ENCODE measurements at places on chromosomes 13 and 19.
A peak's percentile ranks its signal among the peaks of the same experiment; 100 is the strongest.

DNA sequence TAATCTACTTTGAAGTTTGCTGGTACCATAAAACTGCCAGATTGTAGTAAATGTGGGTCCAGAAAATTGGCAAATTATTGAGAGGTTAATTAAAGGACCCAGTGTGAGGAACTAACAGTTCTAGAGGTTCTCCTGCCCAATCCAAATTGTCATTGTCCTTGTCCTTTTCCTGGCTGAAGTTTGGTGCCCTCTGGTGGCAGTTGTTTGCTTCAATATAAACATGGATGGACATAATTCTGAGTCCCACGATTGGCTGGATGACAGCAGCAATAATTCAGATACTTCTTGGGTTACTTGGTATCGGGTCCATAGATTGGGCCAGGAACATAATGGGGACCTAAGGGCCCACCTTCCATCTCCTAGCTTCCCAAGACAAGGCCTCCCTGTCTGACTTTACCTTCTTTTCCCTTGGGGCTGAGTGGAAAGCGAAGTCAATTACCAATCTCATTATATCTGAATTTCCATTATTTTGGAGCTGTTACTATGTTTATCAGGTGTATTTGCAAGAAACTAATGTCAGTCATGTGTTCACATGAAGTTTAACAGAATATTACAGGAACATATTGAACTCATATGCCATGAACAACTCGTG lies 33.8 kb upstream of the GARRE1 start:
- H3K27me3 ChIP-seq = no peaks in the 10 kb centered on the region
- peaks cover 17% of the 10 kb centered on the region for H3K4me1 ChIP-seq
- peaks cover 30% of the 10 kb centered on the region for H3K36me3 ChIP-seq
- peak; percentile 47 for DNase-seq
- no peak overlapping the region for H3K27ac ChIP-seq

GRCh38 chr13:97967226-97967625 lies 13.8 kb downstream of the IPO5 start:
- H3K27ac ChIP-seq = no peak overlapping the region
- H3K4me1 ChIP-seq = no peaks in the 10 kb centered on the region
- H3K4me3 ChIP-seq = no peak overlapping the region
- no peak for DNase-seq
- H3K27me3 ChIP-seq = no peaks in the 10 kb centered on the region
- no peaks in the 10 kb centered on the region for H3K36me3 ChIP-seq

- DNase-seq = no peak
- peaks cover 44% of the 10 kb centered on the region for H3K4me1 ChIP-seq
- H3K36me3 ChIP-seq = peaks cover 8% of the 10 kb centered on the region
- peak overlapping the region; percentile 98 for H3K27ac ChIP-seq
- no peaks in the 10 kb centered on the region for H3K27me3 ChIP-seq
Measured at GRCh38 chr13:41061914-41062837, 867 bp downstream of the WBP4 start.

GRCh38 chr19:3008994-3009393 lies 20.1 kb downstream of the TLE2 start:
- H3K27me3 ChIP-seq = no peaks in the 10 kb centered on the region
- no peaks in the 10 kb centered on the region for H3K4me1 ChIP-seq
- no peak overlapping the region for H3K27ac ChIP-seq
- DNase-seq = no peak
- H3K4me3 ChIP-seq = no peak overlapping the region

All from thoracic aorta (tissue), 2 donors.